Dorsolateral prefrontal cortex (tissue), 122 donors: ENCODE measurements at places on chromosomes 5 and 9. TPM values are rescaled to one million over a fixed set of nuclear protein-coding genes. Genes with fewer than 3 reads are reported as not detected.
A peak's percentile ranks its signal among the peaks of the same experiment; 100 is the strongest.

GRCh38 chr9:70983723-70984295 is 137.6 kb downstream of the TRPM3 start:
- no peak for DNase-seq

DNA sequence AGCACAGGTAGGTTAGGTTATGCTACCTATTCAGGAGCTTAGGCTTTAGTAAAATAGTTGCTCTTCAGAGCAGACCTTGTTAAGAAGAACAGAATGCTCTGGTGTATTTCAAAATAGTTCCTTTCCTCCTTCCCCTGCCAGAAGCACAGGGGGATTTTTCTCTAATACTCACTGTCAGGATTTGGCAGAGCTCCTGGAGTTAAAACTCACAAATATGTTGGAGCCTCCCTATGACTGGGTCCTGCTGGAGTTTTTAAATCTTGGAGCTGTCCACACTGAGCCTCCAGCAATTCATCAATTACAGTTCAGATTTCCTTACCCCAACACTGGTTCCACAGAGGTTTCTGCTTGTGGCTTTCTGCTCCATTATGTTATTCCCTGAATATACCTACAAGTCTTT is 1233.8 kb upstream of the WWC1 start:
- no peak for DNase-seq

DNA sequence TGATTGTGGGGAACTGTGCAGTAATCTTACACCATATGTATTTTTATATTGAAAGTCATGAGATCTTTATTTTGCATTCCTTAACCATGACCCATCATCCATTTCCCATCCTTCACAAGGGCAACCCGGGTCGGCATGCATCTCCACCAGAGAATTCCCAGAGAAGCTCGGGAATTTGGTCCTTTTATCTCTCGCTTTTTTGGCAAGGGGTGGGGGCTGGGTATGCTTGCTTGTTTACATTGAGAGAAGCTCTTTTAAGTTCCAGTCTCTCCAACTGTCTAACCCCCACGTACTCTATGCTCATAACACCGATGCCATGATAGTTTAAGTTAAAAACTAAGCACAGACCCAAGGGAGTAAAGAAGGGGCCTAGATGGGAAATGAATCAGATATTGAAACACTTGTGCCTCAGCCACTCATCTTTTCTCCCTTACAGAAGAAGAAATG is 109.9 kb upstream of the NFIB start:
- DNase-seq = no peak

DNA sequence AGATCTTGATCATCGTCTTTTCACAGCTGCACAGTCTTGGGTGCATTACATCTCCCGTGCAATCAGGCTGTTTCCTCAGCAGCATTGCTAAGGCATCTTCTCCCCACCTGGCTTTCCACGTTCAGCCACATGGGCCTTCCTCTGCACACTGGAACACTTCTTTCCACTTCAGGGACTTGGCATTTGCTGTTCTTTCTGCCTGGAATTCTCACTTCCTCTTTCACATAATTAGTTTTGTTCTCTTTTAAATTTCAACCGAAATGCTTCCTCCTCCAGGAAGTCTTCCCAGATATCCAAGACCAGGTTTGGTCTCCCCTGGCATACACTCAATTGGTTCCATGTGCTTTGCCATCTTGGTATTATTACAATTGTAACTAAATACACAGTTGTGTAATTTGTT is 43.8 kb downstream of the WHRN start:
- DNase-seq = no peak

DNA sequence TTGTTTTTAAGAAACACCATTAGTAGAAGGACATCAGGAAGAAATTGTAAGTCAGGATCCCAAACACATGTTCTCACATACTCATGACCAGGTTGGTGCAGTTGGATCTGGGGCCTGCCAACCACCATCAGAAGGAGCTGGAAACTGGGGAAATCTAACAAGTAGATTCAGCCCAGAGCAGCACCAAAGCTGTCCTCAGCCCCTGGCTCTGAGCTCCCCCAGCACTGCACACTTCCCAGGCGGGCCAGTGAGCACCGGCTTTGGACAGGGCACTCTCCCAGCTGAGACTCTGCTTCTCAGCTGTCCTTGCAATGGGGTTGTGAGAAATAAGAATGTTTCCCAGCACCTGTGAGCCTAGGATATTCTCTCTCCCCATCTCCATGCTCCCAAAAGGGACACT is 162.5 kb downstream of the PAX5 start:
- DNase-seq = no peak

GRCh38 chr5:147384346-147385193 is 125.3 kb downstream of the DPYSL3 start:
- no peak for DNase-seq

DNA sequence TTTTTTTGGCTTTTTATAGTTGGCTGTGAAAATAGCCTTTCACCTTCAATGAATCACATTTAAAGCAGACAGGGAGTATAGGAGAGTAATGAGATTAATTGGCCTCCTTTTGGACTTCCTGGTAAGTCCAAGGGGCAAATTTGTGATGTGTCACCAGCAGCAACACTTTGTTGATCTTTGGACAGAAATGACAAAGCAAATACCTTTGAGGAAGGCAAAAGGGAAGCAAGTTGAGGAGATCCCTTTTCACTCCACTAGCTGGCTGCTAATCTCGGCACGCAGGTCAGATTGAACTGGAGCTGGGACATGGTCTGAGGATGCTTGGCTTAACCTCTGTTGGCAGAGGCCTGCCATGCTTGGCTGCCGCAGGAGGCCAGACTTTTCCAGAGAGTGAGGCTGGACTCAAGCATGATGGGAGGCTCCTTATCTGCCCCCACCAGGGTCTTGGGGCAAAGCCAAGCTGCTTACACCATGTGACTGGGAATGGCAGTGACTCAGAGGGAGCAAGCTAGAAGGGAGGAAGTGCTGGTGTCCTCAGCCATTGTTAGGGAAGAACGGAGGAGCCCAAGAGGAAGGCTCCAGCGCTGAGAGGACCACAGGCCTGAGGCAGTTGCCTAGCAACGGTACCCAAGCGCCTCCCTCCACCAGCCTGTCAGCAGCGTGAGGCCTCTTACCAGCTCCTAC is 174.5 kb upstream of the MAP1B start:
- DNase-seq = peak; percentile 71

DNA sequence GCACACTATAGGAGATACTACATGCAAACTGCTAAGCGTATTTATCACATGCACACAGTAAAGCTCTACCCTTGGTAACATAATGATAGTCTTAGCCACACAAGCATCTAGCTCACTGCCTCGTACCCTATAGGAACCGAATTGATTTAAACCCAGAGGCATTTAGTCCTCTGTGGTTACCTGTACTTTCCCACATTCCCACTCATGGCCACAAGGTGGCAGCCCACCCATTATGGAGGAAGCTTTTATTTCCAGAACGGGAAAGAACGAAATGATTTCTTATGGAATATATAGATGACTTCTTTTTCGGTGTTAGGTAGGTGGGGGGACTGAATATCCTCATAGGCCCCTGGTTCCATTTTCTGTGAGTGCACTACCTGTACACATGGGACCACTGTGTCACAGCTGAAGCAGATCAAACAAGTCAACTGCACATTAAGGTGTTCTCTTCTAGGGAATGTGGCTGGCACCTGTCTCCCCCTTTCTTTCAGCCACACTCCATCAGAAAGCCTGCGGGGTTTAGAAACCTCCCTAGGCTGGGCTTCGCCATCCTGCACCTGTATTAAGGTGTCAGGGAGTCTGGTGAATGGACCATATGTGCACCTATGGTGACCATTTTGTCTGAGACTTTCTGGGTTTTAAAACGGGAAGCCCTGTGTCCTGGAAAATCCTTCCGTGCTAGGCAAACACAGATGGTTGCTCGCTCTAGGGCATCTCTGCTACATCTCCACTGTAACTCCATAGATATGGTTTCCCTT is 313.2 kb downstream of the SLIT3 start:
- peak; percentile 74 for DNase-seq

DNA sequence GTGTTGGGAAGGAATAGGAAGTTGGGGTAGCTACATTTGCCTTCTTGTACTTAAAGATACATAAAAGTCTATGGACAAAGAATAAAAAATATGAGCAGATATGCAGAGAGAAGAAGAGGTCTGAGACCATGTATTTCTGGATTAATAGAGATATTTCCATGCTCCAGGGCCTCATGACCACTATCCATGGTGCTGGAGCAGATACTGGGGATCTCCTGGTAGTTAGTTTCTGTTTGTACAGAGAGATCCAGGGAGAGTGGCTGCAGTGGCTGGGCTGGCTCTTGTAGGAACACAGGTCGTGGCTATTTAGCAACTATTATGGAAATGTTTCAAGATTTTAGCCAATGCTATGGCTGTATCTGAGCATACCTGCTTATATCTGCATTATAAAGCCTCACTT is 184.2 kb upstream of the TMEM161B start:
- no peak for DNase-seq

- DNase-seq = no peak
Measured at GRCh38 chr5:40381676-40382363, 297.9 kb upstream of the PTGER4 start.

DNA sequence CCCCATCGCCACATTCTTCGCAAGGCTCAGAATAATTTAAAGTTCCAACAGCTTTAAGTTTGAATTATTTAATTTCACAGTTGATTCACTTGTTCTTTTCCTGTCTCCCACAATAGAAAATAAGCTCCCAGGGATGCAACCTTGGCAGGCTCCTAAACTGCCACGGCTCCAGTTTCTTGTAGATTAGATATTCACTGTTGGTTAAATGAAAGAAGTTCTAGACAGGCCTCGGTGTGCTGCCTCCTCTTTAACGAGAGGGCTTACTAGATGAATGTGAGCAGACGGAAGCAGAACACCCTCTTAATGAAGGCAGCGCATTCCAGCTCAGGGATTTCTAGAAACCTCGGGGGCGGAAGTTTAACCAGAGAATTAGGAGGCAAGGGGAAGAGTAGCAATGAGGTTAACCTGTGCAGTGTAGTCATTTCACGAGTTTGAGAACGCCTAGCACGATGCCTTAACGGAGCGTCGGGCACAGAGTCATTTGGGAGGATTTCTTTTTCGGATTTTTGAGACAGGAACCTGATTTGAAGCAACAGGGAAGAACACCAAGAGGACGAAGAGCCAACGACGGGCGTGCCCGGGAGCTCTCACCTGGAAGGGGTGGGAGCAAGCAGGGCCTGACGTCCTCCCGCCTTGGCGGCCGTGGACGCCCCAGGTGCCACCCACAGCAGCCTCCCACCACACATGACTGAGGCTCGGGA is 637 bp upstream of the SMC5 start:
- no peak for DNase-seq

DNA sequence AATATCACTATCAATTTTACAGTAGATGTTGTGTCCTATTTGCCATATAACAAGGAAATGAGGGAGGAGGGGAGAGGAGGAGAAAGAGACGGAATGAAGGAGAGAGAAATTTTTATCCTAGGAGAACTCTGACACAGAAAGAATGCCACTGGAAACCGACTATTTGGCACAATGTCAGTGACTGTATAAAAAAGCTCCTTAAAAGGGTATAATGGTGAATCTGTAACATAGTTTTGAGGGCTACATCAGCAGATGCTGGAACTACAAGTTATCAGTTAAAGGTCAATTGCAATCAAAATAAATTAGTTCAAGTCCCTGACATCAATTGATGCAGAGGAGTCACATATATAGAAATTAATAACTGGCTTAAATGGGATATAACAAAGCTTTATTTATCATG is 5.7 kb downstream of the EDIL3 start:
- no peak for DNase-seq

DNA sequence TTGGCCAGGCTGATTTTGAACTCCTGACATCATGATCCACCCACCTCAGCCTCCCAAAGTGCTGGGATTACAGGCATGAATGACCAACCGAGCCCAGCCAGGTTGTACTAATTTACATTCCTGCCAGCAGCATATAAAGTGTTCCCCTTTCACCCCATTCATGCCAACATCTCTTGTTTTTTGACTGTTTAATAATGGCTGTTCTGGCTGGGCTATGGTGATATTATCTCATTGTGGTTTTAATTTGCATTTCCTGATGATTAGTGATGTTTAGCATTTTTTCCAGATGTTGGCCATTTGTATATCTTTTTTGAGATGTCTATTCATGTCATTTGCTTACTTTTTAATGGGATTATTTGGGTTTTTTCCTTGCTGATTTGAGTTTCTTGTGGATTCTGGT is 87.3 kb downstream of the INVS start:
- no peak for DNase-seq

DNA sequence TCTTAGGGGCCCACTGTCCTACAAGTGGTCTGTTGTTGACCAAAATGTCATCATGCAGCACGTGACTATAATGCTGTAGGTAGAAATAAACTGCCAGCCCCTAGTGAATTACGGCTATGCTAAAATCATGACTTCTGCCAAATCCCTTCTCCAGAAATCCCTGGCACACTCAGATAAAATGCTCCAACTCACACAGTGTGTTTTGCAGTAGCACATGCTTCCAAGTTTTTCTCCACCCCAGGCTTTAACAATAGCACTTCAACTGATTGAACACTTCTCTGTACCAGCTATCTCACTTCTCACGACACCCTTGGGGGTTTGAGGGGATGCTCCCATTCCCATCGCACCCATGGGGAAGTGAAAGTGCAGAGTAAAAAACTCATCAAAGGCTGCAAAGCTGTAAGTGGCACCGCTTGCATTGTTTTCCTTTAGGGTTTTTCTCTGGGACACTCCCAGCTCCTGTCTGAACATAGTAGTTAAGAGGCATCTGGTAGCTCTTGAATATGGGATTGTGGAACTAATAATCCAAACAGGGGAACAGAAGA is 151.0 kb upstream of the SLC24A2 start:
- no peak for DNase-seq

- DNase-seq = no peak
Measured at GRCh38 chr5:160685219-160685618, 166.8 kb downstream of the ATP10B start.

- DNase-seq = no peak
Measured at GRCh38 chr9:33273266-33273971, 8.6 kb downstream of the CHMP5 start.

DNA sequence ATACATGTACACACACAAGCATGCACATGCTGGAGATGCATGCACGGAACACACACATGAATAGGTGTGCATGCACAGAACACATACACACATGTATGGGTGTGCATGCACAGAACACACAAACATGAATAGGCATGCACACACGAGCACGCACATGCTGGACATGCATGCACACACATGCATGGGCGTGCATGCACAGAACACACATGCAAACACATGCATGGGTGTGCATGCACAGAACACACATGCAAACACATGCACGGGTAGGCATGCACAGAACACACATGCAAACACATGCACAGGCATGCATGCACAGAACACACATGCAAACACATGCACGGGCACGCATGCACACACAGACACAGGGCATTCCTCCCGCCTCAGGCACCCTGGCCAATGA is 382.3 kb downstream of the IRX2 start:
- no peak for DNase-seq

GRCh38 chr5:116520771-116521170 is 53.9 kb downstream of the SEMA6A start:
- no peak for DNase-seq

The SYK gene
- total RNA-seq = 5.0 TPM

The TMOD1 gene
- 30.5 TPM for total RNA-seq

The SLC34A1 gene
- not detected for total RNA-seq

The ITK gene
- total RNA-seq = 0.57 TPM

The JAKMIP2 gene
- 35.6 TPM for total RNA-seq

The ZNF454 gene
- 8.6 TPM for total RNA-seq

The PCDHB9 gene
- 7.8 TPM for total RNA-seq

The SOX30 gene
- not detected for total RNA-seq
